COLO829 (cell line): ENCODE measurements at places on chromosomes 3 and 15.

- DNase-seq, result no peak
Observed at GRCh38 chr3:12507591-12508281, 23.5 kb downstream of the TSEN2 start.

DNA sequence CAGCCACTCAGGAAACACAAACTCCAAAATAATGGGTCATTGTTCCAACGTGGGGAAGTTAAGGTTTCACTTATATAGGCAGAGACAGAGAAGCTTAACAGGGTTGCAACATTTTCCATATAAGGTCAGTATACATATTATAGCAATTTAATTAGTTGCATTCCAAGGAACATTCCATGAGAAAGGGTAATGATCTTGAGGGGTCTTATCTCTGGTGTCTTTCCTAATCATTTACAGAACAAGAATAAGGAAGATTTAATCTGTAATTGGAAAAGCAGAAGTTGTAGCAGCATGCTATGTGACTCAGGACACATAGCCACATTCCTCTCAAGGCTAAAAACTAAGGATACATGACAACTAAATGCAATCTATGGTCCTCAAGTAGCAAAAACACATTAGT, 4.9 kb downstream of the MNS1 start:
- no peak for DNase-seq

DNA sequence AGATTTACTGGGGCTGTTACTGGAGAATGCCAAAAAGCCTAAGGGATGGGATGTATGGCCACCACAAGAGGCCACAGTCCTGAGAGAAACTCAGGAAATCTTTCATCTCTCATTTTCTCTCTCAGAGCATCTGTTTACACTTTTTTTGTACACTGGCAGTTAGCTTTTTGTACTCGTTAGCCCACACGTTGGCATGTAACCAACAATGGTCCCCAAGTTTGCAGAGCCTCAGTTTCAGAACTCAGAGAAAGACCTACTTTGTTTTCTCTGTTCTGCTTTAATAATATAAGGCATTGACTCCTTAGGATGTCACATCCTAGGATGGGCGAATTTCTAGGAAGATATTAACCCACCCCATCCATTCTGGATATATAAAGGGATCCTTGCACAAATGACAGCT, 183.5 kb downstream of the SUCNR1 start:
- no peak for DNase-seq

GRCh38 chr3:177683586-177683985, 486.3 kb upstream of the TBL1XR1 start:
- no peak for DNase-seq

GRCh38 chr3:5232570-5232969, 45.1 kb downstream of the EDEM1 start:
- no peak for DNase-seq

- no peak for DNase-seq
Observed at GRCh38 chr15:51493892-51494291, 128.7 kb downstream of the DMXL2 start.

DNA sequence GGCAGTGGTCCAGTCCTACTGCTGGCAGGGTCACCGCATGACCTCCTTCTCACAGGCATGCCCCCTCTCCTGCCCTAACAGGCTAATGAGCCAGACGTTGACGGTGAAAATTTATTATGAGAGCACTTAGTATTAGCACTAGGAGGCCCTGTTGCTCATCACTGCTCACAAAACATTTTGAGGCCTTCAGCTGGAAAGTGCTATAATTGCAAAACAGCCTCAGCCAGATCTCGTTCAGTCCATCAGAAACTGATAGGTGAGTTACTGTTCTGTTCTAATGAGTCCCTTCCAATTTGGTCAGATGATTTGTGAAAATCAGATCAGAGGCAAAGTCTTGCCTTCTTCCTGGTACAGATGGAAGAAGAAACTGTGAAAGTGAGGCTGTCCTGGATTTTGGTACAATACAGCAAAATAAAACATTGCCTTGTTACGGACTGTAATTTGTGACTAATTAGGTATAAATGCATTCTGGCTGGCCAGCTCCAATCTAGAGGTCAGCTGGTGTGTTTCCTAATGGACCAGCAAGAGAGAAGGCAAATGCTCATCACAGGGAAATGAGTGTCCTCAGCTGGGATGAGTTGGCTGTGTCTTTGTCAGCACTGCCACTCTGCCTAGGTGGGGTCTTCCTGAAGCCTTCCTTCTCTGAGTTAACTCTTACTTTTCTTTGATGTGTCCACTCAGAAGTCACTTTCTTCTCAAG, 316.8 kb downstream of the CHST2 start:
- DNase-seq, result no peak
